ENCODE measurements at places on chromosomes 2 and 18.

GRCh38 chr18:63192885-63193349, 126.7 kb downstream of the BCL2 start:
- DNase-seq = no peak

GRCh38 chr2:127859712-127860085, 1.7 kb upstream of the POLR2D start:
- DNase-seq = no peak

DNA sequence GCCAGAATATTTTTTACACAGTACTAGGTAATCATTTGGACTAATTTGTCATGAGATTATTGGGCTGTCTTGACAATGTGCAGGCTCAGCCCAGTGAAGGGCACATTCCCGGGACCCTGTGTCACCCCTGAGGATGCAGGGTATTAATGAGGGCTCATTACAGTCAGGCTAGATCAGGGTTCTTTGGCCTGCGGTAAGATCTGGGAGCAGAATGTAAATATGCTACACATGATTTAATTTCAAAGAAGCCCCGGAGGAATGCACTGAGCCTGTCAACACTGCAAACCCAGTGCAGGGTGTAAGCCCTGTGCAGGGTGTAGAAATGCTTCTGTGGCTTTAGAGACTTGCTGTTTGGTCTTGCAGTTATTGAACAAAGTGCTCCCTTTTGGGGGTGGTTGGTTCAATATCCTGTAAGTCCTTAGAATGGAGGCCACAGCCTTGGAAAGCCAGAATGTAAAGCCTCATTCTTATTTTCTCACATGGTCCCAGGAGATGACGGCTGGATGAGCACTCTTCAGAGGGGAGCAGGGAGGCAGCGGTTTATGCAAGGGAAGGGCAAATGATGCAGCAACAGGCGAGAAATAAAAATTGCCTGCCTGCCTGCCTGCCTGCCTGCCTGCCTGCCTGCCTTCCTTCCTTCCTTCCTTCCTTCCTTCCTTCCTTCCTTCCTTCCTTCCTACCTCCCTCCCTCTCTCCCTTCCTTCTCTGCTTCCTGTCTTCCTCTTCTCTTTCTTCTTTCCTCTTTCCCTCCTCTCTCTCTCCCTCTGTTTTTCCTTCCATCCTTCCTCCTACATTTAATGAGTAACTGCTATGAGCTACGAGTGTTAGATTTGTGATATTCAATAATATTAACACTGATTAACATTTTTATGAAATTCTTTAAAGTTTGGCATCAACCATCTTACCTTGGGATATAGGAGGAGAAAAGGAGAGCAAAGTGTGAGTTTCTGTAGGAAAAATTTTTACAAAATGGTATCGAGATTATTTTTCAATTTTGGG, 148.8 kb downstream of the VAPA start:
- no peak for DNase-seq

- no peak for DNase-seq
Observed at GRCh38 chr2:206693399-206694137, 24.6 kb downstream of the DYTN start.

- DNase-seq = no peak
Observed at GRCh38 chr2:173145454-173145853, 69.8 kb downstream of the MAP3K20 start.

- DNase-seq = no peak
Observed at GRCh38 chr2:145411493-145411892, 891.6 kb upstream of the ZEB2 start.

DNA sequence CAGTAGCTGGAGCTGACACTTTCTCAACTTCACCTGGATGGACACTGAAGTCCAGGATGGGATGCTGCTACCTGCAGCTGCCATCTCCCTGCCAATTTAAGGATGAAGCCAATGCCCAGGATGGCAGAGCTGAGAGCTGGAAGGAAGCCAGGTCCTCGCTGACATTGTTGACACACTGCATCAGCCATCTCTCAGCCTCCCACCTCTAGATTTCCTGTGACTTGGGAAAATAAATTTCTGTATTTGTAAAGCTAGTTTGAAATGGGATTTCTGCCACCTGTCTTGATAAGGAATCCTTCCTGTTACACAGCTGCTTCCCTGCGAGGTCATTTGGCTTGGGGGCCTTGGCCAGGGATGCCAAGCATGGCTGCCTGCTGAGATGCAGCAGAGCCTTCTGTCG, 43.5 kb downstream of the KCTD1 start:
- no peak for DNase-seq
